Substantia nigra (tissue), 51 donors: ENCODE measurements at places on chromosomes 7 and 10.
A peak's percentile ranks its signal among the peaks of the same experiment; 100 is the strongest.

- no peak for DNase-seq
Measured at GRCh38 chr7:101457001-101457750, 94.5 kb downstream of the COL26A1 start.

DNA sequence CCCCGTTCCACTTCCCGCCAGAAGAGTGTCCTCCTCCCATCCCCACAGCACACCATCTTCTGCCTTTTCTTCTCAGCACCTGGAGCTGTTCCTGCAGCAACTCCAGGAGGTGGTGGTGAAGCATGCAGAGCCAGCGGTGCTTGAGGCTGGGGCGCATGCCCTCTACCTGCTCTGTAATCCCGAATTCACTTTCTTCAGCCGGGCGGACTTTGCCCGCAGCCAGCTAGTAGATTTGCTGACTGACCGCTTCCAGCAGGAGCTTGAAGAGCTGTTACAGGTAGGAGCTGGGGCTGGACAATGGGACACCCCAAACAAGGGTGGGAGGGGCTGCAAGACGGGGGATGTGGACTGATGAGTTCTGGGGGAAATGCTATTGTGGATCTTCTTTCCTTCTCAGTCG is 19.1 kb upstream of the PVRIG start:
- no peak for DNase-seq

GRCh38 chr10:92010047-92010735 is 86.6 kb downstream of the BTAF1 start:
- DNase-seq, result no peak

- no peak for DNase-seq
Measured at GRCh38 chr10:112750427-112751167, 199.4 kb upstream of the TCF7L2 start.

- DNase-seq, result no peak
Measured at GRCh38 chr10:32175629-32176028, 119.4 kb upstream of the KIF5B start.

DNA sequence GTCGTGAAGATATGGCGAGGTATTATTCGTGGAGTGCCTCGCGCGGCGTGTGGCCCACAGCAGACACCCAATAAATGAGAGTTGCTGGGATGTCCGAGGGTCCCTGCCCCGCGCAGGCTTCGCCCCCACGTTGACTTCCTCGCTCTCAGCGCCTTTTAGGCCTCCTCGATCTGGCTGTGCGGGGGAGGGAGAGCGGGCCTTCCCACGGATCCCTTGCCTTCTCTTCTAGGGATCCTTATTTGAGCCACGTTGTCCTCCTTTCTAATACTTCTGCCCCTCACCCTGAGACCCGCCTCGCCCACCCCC is 660 bp downstream of the VCL start:
- peak; percentile 10 for DNase-seq

DNA sequence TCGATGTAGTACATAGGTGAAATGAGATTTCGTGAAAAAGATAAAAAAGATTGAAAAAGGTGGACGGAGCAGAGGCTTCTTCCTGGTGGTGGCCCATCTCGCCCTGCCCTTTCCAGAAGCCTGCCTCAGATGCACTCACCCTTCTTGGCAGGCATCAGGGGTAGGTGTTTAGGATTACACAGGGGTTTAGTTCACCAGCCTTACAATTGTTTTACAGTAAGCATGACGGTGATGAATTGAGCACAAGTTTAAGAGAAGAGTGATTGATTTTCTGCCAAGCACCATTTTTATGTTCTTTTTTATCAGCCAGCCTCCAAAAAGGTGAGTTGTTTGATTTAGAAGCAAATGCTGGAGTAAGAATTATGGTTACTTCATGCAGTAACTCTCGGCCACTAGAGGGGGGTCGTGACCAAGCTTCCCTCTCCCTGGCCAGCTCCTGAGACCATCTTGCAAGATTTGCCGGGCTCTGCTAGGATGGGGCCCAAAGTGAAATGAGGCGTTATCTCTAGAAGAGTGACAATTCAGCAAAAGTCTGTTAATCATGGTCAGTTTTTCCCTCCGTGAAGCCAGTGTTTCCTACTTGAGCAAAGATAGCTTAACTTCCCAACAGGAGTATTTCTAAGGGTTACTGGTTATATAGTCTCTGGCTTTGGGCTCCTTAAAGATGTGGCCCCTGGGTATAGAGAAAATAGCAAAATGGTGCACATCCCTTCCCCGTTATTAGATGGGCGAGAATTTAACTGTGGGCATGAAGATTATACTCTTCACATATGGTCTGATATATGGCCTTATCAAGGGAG is 228.8 kb downstream of the BMPER start:
- DNase-seq, result no peak

DNA sequence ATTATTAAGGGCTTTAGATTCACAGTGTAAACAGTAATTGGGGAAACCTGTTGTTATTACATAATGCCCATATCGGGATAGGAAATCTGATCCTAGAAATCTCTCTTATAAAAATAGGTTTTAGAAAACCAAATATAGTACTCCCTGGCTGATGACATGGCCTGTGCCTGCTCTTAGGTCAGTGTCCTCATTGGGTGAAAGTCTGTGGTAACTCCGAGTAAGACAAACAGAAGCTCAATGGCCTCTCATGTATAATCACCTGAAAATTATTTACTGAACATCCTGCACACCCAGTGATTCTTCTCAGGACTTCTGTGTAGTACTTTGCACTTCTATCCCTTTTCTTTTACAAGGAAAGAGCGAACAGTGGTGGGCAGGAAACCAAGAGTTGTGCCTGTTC is 37.8 kb downstream of the SEM1 start:
- DNase-seq, result no peak

DNA sequence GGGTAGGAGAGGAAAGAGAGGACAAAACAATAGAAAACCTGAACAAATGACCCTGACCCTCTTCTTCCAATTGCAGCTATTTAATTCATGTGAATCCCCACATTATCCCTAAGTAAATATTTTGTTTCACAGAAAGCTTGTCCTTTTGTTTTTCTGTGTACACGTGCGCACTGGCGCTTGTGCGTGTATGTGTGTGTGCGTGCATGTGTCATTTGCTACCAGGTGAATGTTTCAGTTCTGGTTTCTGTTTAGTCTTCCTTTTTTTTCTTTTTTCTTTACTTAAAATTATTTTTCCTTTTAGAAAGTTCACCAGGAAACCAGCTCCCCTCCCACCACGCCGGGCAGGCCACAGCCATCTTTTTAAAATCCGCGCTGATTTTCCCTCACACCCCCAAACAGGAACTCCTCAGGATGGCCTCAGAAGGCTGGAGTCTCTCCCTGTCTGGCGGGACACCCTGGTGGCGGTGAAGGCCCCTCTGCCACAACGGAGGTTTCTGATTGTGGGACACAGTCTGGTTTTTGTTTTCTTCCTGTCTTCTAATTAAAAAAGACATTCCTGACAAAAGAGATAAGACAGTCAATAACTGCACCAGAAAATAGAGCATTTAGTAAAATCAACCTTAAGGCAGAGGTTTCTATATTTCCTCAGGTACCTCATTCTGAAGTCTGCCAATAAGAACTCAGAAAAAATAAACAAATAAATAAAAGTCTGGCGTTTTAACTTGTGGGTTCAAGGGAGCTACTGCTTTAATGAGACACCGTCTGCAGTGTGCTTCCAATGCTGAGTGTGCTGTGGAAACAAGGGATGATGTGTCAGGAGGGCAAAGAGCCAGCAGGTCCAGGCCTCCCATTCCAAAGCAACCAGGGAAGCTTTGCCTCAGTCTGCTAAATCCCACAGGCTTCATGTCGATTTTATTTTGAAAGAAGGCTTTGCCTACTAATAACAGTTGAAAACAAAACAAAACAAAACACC is 17.4 kb downstream of the IRF5 start:
- no peak for DNase-seq

GRCh38 chr7:44599222-44599621 is 7.2 kb upstream of the OGDH start:
- DNase-seq, result no peak

GRCh38 chr7:47142169-47142866 is 439.6 kb downstream of the TNS3 start:
- no peak for DNase-seq

DNA sequence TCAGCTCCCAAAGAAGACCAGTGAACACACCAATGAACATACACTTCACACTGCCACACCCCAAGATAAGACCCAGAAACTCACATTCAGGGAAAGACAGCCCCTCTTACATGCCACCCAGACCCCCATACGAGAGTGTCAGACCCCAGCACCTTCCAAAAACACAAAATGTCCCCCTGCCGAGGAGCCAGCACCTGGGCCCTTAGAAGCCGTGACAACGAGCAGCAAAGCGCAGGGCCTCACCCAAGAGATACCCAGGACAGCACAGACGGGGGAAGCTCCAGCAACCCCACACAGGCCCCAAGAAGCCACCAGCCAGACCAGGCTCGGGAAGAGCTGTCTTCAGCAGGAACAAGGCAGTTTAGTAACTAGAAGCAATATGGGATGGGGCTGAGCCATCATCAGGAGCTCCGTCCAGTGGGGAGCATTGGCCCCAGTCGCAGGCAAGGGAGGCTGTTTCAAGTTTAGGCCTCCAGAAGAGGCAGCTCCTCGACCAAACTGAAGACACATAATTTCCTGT is 243.6 kb downstream of the PTPRN2 start:
- DNase-seq, result no peak
